AG04450 (cell line): ENCODE measurements at places on chromosomes 11 and 22. TPM values are rescaled to one million over a fixed set of nuclear protein-coding genes. Genes with fewer than 3 reads are reported as not detected.

DNA sequence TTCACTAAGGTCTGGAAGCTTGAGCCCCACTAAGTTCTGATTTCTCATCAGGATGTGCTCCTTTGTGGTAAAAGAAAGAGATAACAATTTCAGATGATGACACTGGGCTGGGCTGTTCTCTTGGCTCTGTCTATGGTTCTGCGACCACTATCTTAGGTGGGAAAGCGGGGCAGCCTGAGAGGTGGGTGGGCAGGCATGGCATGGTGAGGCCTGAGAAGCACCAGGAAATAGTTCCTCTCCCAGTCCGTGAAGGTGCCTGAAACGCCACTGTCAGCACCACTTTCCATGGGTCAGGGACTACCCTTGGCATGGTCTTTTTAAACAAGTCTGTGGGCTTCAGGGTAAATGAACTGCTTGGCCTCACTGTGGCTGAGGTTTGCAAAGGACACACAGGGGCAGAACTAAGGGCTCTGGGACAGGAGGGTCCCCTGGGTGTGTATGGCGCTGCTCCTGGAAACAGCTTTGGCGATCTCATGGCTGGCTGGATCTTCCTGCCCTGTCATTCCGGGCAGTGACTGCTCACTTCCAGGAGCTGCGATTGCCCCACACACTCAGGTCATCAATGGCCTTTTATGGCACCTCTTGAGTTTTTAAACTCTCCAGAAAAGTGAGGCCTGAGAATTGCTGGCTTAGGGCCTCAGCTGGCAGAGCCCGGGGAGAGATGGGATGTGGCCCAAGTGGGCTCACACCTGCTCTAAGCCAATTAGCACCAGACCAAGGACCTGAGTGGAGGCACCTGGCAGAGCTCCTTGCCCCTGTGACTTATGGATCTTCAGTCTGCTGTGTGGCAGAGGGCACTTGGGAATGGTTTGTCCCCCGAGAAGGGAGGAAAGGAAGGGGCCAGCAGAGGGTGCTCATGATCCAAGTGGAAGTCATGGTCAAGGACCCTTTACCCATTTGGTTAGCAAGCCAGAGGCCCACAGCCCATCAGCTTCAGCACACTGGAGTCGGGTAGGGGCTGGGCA lies 55.6 kb upstream of the LYVE1 start:
- DNase-seq: no peak

- no peak for DNase-seq
These were observed 52.6 kb upstream of the LRRC32 start for GRCh38 chr11:76723142-76723541.

DNA sequence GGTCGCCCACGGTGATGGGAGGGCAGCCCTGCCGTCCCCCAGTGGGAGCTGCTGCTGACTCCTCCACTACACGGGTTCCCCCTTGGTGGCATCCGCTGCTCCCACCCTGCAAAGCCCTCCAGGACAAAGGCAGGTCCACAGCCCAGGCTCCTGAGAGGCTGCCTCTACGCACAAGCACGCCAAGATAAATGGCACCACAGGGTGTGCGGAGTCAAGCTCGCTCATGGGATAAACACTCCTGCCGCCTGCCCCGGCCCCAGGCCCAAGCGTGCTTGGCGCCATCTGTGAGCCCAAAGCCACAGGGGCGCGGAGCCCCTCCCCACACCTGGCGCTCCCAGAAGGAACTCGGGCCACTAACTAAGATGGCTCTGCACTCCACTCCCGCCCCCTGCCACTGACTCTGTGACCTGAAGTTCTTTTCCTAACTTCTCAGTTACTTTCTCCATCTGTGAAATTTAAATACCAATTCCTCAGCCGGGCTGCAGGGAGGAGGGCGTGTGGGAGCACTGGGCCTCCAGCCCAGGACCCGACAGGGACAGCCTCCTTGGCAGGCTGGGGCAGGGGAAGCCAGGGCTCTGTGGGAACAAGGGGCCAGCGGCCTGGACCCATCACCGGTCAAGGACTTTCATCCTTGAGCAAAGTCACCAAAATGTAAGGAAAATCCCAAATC lies 14.9 kb downstream of the EHD1 start:
- no peak for DNase-seq

The CARNS1 gene
- polyA plus RNA-seq: 0.07 and 0.09 TPM in 2 replicates

GRCh38 chr11:10796191-10796590 lies 12.5 kb downstream of the EIF4G2 start:
- DNase-seq: no peak

The NLRP14 gene
- polyA plus RNA-seq: 0.02 and 0.06 TPM in 2 replicates

DNA sequence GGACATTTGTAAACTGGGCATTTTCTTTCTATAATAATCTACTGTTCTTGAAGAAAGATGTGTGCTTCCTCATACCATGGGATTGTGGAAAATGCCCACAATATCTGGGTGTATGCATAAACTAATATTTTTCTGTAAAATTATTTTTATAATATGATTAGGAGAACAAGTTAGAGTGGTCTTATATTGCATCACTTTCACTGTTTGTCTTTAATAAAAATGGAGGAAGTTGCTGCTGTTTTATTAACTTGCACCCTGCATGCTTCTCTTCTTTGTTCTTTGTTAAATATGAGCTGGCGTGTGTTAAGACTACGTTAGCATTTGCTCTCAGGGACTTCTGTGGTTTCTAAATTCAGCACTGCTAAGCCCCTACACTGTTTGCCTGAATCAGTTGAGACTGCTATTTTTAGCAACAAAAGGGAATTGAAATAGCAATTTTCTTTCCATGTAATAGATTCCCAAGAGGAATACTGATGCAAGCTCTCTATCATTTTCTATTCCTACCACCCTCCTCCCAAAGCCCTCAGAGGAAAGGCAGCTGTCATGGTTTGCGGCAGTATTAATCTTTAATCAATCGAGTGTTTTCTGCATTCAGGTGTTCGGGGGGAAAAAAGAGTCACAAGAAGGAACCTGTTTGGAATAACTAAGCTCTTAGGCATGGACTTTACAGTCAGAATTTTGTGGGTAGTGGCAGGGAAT lies 56.1 kb downstream of the HSD17B12 start:
- DNase-seq: peak; percentile 39

The TESMIN gene
- 0.79 TPM in 2 replicates for polyA plus RNA-seq

GRCh38 chr11:112564228-112564955 lies 303.7 kb upstream of the PLET1 start:
- DNase-seq: peak; percentile 53

DNA sequence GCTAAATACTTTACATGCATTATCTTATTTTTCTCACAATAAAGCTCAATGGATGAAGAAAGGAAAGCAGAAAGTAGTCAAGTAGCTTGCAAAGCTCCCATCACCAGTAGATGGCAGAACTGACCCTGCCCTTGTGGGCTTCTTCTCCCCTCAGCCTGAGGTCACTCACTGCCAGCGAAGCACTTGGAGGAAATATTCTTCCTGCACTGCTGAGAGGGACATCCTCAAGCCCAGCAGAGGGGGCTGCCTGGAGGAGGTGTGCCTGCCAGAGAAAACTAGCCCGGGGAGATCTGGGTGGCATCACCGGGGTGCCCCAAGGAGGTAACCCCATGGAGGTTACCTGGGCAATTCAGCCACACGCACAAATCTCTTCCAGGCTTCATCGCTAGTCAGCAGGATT lies 6.6 kb downstream of the APOL4 start:
- DNase-seq: peak; percentile 52

GRCh38 chr11:95577716-95578460 lies 211.7 kb downstream of the FAM76B start:
- DNase-seq: no peak

The KCNJ5 gene
- polyA plus RNA-seq: not detected in 2 replicates

The OR2D2 gene
- polyA plus RNA-seq: 0.09 TPM in 1 of 2 replicates, not detected in the other

DNA sequence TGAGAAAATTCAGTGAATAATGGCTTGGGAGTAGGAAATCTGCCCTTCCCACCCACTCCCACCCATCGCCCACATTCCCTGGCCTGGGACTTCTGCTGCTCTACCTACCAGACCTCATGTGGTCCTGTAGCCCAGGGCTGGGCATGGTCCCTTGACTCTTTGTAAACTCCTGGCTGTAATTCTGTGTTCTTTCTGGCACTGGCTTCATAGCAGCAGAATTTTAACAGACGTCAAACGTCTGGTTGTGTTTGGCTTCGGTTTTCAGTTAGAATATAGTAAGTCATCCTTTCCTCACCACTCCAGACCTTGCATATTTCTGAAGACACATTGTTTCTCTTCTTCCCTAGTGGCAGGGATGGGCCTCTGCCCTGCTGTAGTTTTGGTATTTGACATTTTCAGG lies 210.6 kb downstream of the CSNK2A3 start:
- no peak for DNase-seq

GRCh38 chr11:81237139-81237538 lies 1496.5 kb downstream of the FAM181B start:
- no peak for DNase-seq

DNA sequence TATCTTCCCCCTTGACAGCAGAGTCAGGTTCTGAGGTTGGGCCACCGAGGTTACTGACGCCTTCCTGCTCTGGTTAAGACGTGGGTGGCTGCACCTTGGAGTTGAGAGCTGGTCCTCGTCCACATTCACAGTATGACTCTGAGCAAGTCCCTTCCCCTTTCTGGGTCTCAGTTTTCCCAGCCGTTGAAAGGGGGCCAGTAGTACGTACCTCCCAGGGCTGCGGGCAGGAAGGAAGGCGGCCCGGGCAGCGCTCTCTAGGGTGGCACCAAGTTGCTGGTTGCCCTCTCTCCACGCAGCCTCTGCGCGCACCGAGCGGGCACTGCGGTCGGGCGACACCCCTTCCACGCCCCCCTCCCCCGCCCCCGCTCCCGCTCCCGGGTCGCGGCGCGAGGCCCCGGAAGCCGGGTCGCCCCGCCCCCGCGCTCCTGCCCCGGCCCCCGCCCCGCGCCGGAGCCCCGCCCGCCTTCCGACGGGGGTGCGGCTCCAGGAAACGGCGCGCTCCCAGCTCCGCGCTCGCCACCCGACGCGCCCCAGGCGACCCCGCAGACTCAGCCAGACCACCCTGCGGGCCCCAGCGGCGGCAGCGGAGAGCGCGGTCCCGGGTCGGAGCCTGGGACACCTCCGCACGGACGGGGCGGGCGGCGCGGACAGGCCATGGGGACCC lies at the start of gene EHBP1L1:
TSS of gene EHBP1L1 (plus strand) at position 486 of the 664 bp plus-strand sequence. CDS start 250 bp downstream, outside the sequence.
- no peak for DNase-seq

The MN1 gene
- 2.7 and 4.4 TPM in 2 replicates for polyA plus RNA-seq

DNA sequence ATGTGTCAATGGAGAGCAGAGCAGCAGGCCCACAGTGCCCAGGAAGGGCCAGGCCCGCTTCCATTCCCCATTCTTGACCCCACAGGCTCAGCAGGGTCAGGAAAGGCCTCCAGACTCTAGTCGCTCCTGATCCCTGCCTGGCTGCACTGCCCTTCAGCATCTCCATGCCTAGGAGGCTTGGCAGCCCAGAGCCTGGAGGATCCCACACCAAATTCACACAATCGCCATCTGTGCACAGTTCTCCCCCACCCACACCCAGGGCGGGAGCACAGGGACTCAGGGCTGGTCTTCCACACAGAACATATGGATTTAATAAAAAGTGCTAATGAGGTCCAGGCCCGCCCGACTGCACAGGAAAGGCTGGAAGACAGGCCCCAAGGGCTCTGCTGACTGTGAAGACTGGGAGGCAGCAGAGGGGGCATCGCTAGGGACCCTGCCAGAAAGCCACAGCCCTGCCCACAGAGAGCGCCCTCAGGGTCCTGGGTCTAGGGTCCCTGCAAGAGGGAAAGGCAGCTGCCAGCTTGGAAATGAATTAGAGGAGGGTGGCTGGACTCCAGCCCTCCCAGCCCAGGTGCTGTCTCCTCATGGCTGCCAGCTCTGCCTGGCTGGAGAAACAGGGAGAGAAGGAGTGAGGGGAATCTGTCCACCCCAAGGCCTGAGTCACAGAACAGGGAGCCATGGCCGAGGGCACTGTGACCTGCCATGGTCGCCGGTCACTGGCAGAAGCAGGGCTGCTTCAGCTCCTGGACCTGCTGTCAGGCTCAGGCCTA lies 39.7 kb downstream of the DKK3 start:
- DNase-seq: no peak

- DNase-seq: no peak
These were observed 12.0 kb upstream of the TEAD1 start for GRCh38 chr11:12662101-12662689.

- no peak for DNase-seq
These were observed 17.3 kb upstream of the EIF3D start for GRCh38 chr22:36546092-36546804.

DNA sequence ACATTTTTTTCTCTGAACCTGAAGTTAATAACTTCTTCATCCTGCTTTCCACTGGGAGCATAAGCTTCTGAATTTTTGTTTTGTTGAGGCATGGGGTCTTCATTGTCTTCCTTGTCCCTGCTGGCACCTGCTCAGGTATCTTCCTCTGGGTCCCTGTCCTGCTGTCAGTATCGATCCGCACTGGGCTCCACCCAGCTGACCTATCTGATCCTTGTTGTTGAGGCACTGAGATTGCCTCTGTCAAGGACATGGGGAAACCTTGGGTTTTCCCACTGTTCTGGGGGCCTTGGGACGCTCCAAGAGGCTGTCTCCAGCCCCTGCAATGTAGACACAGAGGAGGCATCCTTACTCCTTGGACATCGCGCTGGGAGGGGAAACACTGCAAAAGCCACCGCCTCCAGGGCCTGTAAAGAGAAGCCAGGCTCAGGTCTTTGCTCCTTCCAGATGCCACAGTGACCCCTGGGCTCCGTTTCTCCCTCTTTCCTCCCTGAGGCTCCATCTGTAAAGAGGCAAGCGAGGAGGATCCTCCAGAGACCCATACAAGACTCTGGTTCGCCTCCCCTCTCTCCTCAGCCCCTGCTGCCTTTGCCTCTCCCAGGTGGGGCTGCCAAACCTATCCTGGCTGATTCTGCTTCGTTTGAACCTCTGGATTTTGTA lies 8.6 kb upstream of the RBFOX2 start:
- DNase-seq: no peak

GRCh38 chr11:128908391-128909246 lies 17.5 kb downstream of the KCNJ5 start:
- DNase-seq: peak; percentile 26

DNA sequence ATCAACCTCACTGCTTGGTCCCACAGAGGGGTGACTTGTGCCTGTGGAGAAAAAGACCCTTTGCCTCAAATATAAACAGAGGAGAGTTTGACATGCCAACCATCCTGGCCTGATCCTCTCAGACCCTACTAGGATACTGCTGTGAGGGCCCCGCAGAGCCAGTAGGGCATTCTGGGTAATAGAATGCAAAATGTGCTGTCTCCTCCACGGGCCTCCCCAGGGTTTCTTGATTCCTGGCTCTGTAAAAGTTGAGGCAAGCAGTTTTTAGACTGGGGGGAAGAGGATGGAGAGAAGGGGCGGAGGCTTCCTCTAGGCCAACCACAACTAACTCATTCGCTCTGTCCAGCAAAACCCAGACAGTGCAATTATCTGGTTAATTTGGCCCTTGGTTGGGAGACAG lies 81.7 kb downstream of the SYN3 start:
- no peak for DNase-seq

The NPAS4 gene
- 0.12 and 0.14 TPM in 2 replicates for polyA plus RNA-seq

The CCDC81 gene
- polyA plus RNA-seq: 1.7 and 2.3 TPM in 2 replicates
